ENCODE measurements at places on chromosomes 3 and 15.

DNA sequence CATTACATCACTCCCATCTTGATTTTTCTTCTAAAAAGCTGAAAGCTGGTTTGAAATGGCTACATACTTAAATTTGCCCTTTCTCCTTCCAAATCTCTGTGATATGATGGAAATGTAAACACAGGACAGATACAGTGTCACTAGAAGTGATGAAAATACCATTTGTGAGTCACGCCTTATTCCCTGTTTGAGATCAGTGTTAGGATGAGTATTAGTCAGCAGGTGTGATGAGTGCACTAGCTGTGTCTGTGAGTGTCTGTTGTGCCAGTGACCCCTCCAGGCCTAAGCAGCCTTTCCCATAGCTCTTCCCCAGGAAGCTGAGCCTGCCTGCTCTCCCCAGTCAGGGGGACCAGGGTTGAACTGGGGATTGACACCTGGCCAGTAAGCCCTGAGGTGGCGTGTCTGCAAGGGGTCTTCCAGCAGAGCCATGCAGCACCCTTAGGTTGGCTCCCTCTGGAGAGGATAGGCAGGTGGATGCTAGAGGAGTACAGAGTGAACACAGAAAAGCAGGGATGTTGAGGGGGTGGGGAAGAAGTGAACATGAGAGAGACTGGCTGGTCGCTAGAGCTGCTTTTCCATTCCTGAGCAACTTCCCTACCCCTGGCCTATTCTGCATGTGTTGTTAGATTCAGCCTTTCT lies 92.0 kb downstream of the PDE8A start:
- DNase-seq: no peak

GRCh38 chr3:35936571-35936970 lies 297.2 kb downstream of the ARPP21 start:
- no peak for DNase-seq

DNA sequence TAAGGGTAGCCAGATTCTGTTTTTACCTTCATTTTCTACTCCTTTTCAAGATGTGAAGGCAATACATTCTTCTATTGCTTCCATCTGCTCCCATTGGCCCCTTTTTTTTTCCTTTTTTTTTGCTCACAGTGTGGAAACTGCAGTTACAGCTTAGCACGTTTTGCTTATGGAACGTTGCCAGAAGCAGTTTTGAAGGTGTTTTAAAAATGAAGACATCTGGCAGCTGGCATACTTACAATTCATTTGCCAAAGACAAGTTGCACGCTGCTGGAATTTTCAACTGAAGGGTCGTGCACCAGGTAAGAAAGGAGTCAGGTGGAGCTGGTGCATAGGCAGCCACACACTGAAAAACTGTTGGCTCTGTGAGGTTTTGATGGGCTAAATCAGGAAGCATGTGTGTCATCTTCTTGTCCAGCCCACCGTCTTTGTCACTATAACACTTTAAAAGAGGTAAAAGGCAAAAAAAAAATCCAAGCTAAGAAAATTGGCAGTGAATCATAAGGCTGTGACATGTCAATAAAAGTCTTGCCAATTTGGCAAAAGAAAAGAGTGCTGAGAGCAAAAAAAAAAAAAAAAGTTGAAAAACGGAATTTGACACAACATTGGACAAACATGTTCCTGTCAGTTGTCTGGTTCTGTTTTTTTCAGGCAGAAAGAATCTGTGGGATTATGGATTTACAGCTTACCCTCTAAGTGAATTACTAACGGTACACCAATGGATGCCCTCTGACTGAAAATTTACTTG lies 225.4 kb upstream of the SOX2 start:
- no peak for DNase-seq

- no peak for DNase-seq
Measured at GRCh38 chr15:48031466-48031865, 89.3 kb upstream of the SLC24A5 start.

DNA sequence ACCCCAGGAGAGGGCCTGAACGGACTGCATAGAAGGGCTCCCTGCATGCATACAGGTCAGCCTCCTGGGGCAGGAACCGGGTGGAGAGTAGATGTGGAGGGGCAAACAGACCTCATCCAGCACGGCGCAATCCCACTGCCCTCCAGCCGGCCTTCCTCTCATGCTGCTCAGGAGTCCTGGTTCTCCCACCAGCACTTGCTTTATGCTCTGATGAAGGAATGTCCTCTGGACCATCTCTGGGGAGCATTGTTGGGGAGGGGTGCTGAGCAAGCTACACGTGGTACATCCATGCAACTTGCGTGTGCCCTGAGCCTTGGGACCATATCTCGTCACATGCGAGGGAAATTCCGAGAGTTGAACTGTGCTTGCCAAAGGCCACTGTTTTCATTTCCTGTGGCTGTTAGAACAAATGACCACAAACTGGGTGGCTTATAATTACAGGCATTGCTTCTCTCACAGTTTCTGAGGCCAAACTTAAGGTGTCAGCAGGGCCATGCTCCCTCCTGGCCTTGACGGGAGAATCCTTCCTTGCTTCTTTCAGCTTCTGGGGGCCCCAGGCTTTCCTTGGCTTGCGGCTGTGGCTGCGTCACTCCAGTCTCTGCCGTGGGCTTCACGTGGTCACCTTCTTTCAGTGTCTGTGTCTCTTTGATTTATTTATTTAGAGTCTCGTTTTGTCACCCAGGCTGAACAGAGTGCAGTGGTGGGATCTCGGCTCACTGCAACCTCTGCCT lies 12.2 kb downstream of the SELENOS start:
- DNase-seq: no peak

GRCh38 chr3:163614886-163615285 lies 1463.4 kb downstream of the SI start:
- no peak for DNase-seq

GRCh38 chr15:85974348-85974705 lies 105.3 kb upstream of the AGBL1 start:
- DNase-seq: no peak

DNA sequence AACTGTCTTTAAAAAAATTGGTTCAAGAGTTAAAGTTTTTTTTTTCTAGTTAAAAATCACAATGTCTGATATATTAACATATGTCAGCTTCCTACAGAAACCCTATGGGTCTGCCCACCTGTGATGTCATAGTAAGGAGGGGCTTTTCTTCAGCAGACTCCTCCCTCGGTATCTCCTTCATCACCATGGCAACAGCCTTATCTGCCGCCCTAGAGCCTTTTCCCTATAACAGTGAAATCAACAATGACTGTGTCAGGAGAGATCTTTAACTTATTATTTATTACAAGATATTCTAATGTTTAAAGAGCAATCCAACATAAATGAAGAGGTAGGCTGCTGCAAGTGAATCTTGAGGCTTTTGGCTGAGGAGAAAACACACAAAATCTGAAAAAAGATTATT lies 138.7 kb downstream of the PEX5L start:
- DNase-seq: no peak

DNA sequence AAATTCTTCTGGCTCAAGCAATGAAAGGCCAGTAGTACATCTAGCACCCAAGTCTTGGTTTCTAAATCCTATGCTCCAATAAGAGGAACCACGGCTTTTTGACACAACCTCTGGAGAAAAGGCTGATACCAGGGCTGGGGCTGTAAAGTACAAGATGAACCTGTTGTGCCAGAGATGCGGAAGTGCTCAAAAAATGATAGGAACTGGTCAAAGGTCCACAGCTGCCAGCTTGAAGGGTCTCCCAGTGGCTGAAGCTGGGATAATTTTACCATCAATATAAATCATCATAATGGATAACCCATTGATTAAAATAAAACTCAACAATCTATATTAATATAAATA lies 558 bp upstream of the NCEH1 start:
- DNase-seq: no peak

DNA sequence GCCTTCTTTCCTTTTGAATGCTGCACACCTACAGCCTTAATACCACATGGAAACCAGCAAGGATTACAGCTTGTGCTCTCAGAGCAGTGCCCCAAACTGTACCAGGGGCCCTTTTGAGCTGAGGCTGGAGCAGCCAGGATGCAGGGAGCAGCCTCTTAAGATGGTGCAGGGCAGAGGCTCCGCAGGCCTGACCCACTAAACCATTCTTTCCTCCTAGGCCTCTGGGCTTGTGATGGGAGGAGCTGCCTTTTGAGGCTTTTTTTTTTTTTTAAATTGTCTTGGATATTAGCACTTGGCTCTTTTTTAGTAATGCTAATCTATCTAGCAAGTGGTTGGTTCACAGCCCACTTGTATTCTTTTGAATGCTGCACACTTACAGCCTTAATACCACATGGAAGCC lies 37.7 kb downstream of the PFN2 start:
- DNase-seq: no peak

- no peak for DNase-seq
Measured at GRCh38 chr15:52663536-52664294, 15.5 kb downstream of the ATOSA start.

GRCh38 chr3:41277790-41278465 lies 78.6 kb downstream of the CTNNB1 start:
- DNase-seq: no peak

DNA sequence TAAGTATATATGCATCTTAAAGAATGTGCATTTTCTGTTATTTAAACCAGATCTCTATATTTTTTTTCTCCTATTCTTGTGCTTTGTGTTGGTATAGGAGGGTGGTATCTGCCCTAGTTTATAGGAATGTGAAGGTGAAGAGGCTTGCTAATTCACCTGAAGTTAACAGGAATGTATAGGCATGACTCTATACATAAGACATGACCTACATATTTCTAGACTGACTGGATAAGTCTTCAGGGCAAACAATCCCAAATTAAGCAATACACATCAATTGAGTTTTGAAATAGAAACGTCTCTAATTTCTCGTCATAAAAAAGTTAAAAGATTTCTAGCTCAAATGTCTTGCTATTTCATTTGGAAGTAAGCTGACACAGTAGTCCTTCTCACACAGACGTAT lies 410.0 kb downstream of the DIPK2A start:
- no peak for DNase-seq

DNA sequence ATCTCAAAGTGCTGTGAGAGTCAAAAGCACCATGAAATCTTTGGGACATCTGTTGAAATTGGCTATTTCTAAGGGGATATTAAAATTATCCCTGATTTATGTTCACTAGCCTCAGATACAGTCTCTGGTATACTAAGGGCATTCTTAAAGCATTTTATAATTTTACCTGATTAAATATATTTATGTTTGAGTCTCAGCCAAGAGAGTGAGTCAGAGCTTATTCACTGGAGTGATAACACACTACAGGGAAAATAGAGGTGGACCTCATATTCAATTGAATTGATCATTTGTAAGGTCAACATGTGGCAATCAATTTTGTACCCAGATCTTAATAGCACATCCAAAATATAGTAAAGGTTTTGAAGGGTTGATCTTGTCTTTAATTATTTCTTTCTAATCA lies 733.6 kb downstream of the EPHA3 start:
- DNase-seq: no peak

DNA sequence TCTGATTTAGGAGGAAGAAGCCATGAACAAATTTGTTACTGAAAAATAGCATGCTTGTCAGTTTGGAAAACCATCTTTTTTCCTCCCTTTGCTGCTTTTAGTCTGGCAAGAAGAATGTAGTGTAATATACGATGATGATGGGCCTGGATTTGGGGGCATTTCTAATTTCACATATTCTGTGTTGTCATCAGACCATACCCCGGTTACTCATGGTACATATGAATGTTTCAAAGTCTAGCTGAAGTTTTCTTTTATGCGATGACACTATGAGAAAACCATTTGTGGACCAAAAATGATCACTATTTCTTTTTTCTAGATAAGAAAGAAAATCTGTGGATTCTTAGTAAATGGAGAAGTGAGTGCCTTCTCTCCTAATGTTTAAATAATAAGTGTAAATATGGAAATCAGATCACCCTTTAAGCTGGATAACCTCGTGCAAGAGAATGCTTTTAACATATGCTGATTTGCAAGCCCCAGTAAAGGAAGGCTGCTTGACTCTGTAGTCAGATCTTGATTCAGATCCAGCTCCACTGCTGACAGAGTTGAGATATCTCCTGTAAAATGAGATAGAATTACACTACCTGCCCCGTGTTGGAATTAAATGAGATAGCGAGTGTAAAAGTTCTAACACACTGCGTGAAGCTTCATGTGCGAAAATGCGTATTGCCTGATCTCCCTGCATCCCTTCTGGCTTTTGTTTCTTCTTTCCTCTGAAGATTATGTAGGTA lies 3.0 kb downstream of the MEF2A start:
- DNase-seq: no peak

DNA sequence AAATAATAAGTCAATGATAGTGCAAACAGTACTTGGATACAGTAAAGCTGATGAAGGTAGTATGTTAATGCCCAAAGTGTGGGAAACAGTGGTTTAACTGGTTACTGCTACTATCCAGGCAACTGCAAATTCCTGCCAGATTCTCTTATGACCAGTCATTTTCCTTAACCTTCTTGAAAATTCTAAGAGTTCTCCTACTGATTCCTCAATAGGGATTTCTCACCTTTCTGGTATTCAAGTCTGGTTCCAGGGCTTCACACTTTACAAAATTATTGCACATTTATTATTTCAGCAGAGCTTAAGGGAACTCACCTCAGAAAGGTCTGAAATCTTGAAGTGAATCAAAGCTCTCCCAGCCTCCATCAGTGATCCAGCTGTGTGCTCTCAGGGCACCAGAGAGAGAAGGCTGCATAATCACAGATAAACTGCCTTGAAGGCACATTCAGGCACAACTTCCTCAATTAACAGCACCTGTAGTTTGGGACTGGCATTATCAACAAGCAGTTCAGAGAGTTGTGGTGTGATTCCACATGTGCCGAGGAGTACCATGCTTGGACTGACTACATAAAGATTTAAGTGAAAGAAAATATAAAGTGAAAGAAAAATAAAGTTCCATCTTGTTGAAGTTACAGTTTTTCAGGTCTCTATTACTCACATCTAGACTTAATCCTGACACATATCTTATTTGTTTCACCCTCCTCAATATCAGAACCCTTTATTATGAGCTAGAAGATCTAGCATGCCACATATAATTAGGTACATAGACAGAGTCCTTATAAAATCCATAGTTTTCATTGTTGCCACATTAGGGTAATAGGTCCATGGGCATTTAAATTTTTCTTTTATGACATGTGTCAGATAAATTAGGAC lies 59.5 kb upstream of the TIPARP start:
- no peak for DNase-seq

DNA sequence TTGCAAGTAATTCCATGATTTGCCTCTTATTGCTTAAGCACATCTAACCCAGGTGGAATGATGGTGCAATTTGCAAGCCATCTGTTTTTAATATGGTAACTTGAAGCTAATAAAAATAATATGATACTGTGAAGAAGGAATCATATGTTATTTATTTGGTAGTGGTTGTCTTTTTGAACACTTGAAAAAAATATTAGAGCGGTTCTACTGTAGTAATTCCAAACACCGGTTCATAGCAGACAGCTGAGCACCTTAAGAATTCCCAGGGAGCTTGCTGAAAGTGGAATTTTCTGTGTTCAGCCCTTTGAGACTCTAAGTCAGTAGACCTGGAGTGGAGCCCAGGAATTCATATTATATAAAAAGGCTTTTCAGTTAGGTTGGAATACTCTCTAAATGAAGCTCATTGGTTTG lies 687.4 kb downstream of the EDEM1 start:
- DNase-seq: no peak
